ENCODE measurements at places on chromosomes 7 and 10.

DNA sequence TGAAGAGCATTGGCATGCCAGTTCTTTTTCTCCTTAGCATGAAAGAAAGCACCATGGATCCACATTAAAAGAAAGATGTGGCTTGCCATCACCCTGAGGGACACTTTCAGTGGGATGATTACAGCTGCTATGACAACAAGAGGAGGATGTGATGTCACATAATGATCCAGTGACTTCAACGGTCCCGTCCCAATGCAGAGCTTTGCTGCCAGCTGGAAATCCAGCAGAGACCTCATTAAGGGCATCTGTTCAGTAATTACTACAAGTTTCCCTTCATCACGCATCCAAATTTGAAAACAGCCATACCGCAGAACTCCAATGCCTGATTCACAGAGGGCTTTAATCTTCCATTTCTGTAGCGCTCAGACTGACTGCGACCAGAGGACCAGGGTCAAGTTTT, 206.6 kb downstream of the LSM5 start:
- DNase-seq = no peak

DNA sequence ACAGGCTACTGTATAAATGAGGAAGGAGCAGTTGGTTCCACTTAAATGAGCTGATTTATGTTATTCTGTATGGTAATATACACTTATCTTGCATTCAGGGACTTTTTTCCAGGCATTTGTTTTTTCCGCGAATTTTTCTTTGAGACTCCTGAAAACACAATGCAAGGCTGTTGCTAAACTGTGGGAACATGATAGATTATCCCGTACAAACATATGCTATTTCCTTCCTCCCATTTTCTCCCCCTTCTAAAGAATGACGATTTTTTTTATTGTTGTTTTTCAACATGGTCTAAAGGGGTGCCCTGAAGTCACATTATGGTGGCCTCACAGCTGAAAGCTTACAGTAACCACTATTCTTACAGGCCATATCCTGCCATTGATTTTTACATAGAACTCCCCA, 523.9 kb upstream of the NRP1 start:
- DNase-seq = no peak

- DNase-seq = no peak
Observed at GRCh38 chr10:52631648-52632047, 140.9 kb downstream of the MBL2 start.

DNA sequence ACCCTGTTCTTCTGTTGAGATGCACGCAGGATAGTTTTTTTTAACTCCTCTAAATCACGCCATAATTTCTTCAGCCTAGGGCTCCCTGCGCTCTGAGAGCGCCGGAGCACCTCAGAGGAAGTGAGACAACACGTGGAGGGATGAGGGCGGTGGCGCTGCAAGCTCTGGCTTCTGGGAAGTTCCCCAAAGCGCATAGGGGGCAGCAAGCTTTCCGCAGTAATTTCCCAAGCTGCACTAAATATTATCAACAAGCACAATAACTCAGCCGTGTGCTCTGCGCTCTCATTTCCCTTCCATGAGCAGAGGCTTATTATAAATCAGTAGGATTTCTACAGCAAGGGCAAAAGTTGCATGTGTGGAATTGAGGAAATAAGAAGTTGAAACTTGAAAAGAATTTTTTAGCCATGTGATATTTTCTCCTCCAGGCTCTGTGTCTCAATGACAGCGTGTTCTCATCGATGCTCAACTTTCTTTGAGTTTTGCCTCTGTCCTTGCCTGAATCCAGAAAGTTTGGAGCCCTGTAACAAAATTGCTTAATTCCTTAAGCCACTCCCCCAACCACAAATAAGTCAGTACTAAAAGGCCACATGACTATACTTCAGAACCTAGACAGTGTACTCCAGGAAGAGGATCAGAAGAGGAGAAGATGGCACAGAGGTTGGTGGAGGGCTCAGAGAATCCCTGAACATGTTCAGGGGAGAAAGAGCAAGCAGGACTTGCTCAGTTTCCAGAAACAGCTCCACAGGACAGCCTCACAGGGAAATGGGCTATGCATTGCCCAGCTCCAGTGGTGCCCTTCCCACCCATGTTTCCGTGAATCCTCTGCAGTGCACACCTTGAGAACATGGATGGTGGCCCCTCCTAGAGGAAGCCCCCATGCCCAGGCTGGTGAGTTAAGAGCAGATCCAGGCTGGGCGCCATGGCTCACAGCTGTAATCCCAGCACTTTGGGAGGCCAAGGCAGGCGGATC, 221.5 kb upstream of the GHITM start:
- DNase-seq = no peak

DNA sequence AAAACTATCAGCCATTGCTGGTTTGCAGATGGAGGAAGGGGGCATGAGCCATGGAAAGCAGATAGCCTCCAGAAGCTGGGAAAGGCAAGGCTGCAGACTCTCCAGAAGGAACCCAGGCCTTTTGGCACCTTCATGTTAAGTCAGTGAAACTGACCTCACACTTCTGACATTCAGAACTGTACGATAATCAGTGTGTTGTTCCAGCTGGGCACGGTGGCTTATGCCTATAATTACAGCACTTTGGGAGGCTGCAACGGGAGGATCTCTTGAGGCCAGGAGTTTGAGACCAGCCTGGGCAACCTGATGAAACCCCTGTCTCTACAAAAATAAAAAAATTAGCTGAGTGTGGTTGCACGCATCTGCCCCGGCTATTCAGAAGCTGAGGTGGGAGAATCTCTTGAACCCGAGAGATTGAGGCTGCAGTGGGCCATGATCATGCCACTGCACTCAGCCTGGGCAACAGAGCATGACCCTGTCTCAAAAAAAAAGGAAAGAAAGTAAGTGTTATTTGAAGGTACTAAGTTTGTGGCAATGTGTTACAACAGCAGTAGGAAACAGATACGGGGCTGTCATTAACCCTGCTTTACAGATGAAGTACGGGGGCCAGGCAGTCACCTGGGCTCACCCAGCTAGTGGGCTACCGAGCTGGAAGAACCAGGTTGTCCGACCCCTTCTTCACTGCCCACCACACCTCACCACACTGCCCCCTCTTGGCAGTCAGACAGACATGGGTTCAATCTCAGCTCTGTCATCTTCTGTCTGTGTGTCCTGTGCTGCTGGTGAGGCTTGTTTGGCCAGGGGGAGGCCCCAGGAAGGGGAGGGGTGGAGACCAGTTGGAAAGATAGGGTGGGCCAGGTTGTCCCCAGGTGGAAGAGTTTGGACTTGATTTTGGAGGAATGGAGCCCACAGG, 18.3 kb downstream of the CHST3 start:
- DNase-seq = no peak

GRCh38 chr7:47458057-47458456, 123.9 kb downstream of the TNS3 start:
- no peak for DNase-seq

DNA sequence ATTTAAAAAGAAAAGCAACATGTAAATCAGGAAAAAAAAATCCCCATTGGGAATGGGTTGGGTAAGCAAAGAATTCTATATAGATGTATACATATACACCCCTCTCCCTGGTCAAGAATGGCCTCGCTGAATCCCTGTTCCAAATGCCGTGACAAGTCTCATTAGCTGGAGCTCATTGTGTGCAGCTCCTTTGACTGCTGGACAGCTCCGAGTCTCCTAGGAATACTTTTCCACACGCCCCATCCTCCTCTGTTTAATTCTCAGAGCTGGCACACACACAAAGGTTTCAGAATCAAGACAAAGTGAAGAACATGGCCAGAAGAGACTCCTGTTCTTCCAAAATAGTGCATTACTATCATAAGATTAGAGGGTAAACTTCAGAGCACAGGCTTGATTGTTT, 130.9 kb upstream of the MKLN1 start:
- DNase-seq = no peak

- no peak for DNase-seq
Observed at GRCh38 chr7:30761214-30762156, 9.6 kb downstream of the INMT start.

DNA sequence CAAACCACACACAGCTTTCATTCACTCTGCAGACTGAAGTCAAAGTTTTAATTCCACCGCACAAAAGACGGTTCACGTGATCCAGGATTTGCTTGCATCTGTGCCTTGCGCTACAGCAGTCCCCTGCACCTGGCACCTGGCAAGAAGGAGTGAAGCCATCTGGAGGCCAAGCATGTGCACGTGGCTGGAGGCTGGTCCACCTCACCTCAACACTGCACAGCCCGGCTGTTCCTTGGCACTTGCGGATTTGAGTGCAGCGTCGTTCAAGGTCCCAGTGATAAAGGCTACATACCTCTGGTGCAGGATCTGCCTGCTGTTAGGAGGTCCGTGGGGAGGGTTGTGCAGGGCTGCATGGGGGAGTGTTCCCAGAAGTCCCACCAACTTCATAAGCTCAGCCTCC, 248.5 kb upstream of the GRB10 start:
- no peak for DNase-seq

All from smooth muscle cell of the brain vasculature (primary cell).